ENCODE measurements at places on chromosomes 3 and 15.

GRCh38 chr3:52211268-52211891 lies 13.4 kb downstream of the ALAS1 start:
- no peak for DNase-seq

- DNase-seq = no peak
Measured at GRCh38 chr3:171436380-171436779, 23.8 kb downstream of the TNIK start.

DNA sequence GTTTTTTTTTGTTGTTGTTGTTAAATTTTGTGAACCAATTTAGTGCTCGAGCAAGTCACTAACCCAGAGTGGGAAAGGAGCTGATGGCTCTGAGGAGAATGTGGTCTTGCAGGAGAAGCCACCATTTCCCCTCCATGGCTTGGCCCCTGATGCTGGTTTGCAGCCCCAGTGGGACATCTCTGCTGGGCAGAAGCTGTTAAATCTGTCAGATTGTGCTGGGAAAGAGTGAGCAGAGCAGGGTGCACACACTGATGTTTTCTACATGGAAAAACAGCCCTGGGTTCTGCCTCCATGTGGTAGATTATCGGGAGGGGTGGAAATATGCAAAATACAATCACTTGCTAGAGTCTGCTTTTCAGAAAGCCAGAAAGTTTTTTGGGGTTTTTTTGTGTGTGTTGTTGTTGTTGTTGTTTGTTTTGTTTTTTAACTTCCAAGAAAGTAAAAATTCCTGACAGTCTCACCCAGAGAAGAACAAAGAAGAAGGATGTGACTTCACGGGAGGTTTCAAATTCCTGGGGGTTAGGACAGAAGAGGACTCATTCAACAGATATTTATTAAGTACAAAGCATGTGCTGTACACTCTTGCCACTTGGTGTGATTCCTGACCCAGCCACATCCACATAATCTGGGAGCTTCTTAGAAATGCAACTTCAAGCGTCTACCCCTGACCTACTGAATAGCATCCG lies 133.7 kb downstream of the FOXB1 start:
- DNase-seq = no peak

GRCh38 chr15:67738056-67738455 lies 87.3 kb upstream of the SKOR1 start:
- DNase-seq = no peak

DNA sequence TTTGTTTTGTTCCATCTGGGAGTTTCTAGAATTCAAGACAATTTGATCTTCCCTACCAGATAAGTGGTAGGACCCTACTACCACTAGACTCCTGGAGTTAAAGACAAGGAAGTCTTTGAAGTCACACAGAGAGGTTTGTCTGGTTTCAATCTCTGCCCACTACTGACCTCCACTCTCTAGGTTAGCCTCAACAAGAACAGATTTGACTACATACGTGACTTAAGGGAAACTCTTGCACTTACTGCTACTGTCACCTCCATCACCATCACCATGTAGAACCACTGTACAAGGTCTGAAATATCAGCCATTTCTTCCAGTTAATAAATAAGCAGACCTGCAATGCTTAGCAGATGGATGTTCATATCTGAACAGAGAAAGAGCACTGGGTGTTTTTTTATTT lies 148.3 kb upstream of the ARHGEF26 start:
- no peak for DNase-seq

GRCh38 chr15:91469632-91470567 lies 369.8 kb downstream of the SV2B start:
- DNase-seq = peak; percentile 45

GRCh38 chr15:67120839-67121643 lies 55.6 kb downstream of the SMAD3 start:
- DNase-seq = peak; percentile 83

GRCh38 chr3:24582431-24583403 lies 88.1 kb upstream of the THRB start:
- DNase-seq = no peak

GRCh38 chr3:159305017-159305416 lies 503.2 kb downstream of the MFSD1 start:
- DNase-seq = no peak

GRCh38 chr3:46393554-46394434 lies 13.1 kb downstream of the CCR5AS start:
- DNase-seq = no peak

DNA sequence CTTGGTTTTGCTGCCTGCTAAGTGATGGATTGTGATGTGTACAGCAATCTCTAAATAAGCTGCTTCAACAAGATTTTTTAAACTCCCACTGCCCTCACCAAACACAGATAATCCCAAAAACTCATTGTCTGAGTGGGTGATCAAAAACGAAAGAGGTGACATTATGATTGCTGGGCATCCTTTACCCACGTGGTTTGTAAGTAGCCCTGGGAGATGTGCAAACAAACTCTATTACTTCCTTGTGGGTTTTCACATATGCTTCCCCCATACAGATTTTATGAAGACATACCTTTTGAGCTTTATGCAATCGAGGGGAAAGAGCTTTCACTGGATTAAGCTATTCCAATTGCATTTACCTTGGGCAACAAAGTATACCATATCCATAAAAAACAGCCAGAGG lies 1000.4 kb downstream of the FHIT start:
- no peak for DNase-seq

- DNase-seq = no peak
Measured at GRCh38 chr3:42901073-42901415, 4.9 kb upstream of the ZNF662 start.

DNA sequence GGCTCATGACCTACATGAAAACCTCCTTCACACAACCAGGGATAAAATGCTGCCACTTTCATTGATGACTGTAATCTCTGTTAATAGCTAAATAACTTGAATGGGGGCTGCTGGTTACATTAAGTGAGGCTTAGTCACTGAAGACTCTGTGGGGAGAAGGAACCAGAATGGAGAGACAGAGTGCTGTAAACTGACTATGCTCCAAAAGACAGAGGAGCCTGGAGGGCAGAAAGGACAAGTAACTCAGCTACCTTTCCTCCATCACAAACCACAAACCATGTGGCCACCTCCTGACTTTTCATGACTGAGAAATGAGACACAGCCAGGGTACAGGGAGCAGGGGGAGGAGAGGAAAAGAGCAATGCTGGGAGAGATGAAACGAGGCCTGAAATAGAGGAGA lies 97.1 kb upstream of the TRIM42 start:
- DNase-seq = no peak

DNA sequence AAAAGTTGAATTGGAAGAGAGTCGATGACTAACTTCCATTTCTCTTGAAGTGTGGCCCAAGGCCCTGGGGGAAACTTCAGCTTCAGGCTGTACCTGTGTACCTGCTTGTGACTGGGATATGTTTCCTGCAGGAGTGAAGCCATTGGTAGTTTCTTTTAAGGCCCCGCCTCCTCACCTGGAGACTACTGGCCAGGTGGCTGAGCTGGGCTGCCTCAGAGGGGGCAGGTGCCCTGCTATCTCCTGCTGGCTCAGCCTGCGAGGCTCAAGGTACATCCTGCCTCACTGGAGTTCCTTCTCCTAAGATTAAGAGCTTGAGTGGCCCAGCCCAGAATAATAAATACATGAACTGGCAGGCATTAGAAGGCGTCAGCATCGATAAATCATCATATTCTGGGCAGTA lies 121.6 kb upstream of the ROPN1 start:
- no peak for DNase-seq

- no peak for DNase-seq
Measured at GRCh38 chr3:13541691-13542090, 7.2 kb upstream of the FBLN2 start.

DNA sequence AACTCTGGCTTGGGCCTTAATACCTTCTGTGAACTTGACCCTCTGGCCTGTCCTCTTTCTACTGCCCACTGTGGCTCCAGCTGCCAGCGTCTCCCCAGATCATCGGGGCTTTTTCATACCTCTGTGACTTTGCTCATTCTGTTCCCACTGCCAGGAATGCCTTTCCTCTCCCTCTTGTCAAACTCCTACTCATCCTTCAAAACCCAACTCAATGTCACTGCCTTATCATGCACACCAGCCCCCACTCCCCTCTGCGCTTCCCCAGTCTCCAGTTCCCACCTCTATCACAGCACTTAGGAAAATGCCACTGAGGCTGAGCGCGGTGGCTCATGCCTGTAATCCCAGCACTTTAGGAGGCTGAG lies 4.9 kb downstream of the ANPEP start:
- no peak for DNase-seq

DNA sequence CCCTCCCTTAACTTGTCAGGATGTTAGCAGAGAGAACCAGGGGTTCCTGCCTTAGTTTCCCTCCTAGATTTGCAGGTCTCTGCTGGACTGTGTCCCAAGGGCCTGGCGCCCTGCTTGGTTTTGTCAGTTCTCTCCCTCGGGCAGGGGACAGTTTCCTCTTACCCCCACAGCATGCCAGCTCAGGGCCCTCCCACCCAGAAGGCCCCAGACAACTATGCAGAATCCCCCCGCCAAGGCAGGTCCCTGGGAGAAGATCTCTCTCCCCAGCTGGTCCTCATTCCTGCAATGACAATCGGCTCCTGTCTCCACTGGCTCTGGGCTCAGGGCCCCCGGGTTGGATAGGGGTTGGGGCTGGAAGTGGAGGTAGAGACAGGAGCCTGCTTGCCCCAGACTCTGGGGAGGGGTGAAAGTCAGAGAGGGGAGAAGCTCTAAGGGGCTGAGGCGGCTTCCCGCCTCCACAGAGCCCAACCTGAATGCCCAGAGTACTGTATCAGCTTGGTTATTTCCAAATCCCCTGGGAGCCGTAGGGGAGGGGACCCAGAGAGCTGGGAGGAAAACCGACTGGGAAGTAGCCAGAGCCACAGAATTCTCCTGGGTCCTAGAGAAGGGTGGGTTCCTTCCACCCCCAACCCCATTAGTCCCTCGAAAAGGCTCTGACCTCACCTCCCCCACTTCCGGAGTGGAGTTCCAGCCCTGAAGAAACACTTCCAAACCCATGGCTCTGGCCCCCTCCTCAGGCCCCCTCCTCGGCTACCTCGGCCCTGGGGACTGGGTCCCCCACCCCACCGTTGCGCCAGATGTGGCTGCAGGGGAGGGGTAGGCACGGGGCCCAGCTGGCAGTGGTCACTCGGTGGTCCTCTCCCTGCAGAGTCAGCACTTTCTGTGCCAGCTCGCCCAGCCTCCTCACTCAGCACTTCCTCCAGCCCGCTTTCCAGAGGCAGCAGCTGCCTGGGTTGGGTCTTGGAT lies 3.8 kb upstream of the LOXL1 start:
- DNase-seq = no peak

GRCh38 chr3:73774645-73775044 lies 149.9 kb upstream of the PDZRN3 start:
- no peak for DNase-seq

DNA sequence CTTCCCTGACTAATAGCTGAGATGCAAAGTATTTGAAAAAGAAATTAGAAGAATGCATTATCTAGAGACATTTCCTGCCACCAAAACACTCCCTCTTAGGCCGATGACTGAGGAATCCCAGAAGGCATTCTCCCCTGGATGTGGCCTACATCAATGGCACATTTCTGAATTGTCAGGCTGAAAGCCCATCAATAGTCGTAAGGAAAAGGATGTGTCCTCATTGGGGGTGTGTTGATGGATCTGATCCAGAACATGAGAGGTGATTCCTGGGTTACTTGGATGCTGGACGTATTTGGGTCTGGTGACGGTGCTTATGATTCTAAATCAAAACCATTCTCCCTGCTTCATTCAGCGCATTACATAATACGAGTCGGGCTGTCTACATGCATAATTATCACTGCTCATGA lies 216.9 kb upstream of the CDIN1 start:
- no peak for DNase-seq

- no peak for DNase-seq
Measured at GRCh38 chr15:57619746-57620145, 28.0 kb downstream of the MYZAP start.

DNA sequence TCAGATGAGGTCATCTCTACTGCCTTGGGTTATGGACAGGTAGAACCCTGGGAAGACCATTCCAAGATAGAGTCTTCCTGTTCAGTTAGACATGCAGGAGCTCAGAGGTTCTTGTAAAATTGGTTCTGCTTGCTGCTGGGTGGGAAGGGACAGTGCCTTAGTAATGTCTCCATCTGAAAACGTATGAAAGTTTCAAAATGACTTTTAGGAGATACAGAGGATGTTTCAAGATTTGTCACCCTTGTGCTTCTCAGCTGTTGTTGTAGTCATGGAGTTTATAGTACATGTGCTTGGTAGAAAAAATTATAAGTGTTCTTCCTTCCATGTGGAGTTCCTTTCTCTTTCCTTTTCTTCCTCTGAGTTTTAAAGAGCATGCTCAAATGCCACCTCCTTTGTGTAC lies 885.2 kb upstream of the CFAP20DC start:
- DNase-seq = peak; percentile 44

DNA sequence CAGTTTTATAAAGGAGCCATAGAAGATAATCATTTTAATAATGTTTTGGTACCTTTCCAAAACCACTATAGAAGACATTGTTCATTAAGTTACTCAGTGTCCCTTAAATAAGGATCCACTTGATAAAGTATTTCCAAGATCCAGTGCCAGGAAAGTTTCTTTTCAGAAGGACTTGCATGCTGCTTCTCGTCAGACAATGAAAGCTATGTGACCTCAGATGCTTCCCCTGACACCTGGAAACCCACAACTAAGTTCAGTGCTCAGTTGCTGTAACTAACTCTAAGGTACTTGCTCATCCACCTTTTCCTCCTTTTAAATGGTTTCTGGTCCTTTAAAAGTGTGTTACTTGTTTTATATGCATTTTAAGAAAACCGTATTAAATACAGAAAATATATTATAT lies 7.3 kb downstream of the SSR3 start:
- DNase-seq = no peak

DNA sequence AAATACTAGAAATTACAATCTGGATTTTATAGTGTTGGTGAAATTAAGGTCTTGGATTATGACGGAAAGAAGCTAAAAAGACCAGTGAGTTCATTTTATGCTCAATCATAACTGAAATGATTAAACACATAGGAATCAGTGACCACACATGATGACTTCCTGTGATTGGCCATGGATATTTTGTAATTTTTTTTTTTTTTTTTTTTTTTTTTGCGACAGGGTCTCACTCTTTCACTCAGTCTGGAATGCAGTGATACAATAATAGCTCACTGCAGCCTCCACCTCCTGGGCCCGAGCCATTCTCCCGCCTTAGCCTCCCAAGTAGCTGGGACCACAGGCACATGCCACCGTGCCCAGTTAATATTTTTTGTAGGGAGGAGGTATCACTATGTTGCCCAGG lies 47.4 kb downstream of the PAQR5 start:
- no peak for DNase-seq

Measured in GM06990 (cell line).